Amygdala (tissue), 56 donors: ENCODE measurements at places on chromosomes 13 and 19.

DNA sequence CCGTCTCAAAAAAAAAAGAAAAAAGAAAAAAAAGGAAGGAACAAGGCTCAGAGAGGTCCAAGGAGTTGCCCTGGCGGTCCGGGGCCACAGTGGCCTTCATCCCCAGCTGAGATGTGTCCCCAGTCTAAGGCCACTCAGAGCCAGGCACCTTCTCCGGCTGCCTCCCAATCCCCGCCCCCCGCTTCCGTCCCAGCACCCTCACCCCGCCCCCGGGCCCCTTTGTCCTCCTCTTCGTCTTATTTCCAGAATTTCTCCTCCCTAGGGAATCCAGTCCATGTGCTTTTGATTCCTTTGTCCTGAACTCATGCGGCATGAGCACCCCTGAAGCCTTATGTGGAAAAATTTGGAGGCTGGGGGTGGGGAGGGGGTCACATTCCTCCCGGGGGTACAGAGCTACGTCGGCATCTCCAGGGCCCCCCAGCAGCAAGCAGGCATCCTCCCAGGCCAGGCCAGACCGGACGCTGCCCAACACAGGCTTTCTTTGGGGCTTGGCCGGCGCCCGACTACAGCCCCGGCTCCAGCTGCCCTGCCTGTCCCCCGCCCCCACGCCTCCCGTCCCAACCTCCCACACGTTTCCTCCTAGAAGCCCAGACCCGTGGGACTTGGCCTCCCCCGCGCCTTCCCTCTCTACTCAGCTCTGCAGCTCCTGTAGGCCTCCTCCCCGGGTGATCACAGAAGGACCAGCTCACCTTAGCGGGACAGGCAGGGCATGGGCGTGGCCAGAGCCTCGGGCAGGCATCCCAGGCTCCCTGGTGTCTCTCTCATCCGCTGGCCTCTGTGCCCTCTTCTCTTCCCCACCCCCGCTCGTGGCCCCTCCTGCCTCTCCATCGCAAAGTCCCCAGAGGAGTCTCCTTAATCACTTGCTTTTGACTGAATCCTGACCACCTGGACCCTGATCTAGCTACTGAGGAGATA, 17.8 kb upstream of the ADGRE5 start:
- no peak for DNase-seq

- DNase-seq: no peak
Observed at GRCh38 chr19:27654266-27654990, 1558.5 kb downstream of the UQCRFS1 start.

GRCh38 chr19:40907968-40908735, 26.1 kb upstream of the CYP2A7 start:
- DNase-seq: no peak

DNA sequence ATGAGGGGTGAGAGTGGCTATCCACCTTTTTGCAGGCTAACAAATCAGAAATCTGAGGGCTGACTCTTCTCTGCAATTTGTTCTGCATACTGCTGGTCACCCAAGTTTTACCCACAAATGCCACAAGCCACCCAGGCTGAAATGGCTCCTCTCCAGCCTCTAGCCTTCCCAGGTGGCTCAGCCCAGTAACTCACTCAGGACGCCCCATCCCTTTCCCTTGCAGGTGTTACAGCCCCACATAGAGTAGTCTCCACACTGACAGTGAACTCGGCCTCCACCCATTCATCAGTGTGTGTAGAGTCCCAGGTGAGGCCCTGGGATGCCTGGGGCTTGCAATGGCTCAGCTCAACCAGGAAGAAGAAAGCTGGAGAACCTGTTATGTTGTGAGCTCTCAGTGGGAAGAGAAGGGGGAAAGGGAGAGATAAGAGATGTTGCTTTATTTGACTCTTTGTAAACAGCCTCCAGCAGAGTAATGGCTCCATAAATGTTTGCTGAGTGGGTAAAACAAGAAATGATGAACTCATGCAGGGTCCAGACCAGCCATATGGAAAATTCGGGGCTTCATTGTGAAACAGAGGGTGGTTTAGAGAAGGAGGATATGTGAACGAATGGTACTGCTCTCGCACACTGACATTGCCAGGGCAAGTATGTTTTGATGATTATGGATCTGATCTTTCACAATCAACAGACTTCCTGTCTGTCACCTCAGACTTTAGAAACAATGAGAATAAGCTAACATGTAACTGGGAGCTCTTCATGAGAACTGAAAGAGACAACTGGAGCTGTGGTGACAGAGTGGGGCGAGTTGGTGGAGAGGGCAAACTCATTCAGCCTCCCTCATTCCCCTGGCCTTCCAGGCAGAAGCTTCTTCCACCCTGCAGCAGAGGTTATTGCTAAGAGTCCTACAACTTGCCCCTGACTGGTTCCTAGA, 74.2 kb upstream of the RFC3 start:
- DNase-seq: no peak

DNA sequence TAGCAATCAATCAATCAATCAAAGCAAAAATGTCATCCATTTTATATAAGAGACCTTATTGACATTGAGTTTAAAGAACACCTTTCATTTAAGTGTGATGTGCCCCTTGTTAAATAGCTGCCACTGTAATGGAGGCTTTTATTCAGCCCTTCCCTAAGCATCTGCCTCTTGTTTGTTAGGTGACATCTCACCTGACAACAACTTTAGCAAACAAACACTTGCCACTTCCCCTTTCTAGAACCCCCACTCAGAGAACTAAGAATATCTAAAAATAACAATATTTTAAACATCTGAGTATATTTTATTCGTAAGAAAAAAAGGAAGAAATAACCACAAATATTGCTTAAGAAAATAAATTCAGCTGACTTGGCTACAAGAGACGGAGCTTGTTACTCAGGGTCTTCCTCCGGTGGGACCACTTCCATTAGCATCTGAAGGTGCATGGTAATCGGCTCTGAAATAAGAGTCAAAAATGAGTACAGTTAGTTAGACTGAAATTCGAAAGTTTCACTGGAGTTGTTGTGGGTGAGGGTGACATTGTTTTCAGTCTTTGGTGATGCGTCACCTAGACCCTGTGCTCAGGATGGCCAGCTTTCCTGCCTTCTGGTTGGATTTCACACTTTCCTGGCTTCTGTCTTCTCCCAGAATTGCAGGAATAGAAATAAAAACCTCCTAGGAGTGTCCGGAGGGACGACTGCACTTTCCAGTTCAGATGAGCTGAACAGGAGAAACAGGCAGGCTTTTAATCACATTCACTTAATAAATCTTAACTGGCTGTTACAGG, 39.1 kb downstream of the SLC7A9 start:
- DNase-seq: no peak
